Thoracic aorta (tissue), 2 donors: ENCODE measurements at places on chromosomes 5 and 9. TPM values are rescaled to one million over a fixed set of nuclear protein-coding genes. Genes with fewer than 3 reads are reported as not detected.

DNA sequence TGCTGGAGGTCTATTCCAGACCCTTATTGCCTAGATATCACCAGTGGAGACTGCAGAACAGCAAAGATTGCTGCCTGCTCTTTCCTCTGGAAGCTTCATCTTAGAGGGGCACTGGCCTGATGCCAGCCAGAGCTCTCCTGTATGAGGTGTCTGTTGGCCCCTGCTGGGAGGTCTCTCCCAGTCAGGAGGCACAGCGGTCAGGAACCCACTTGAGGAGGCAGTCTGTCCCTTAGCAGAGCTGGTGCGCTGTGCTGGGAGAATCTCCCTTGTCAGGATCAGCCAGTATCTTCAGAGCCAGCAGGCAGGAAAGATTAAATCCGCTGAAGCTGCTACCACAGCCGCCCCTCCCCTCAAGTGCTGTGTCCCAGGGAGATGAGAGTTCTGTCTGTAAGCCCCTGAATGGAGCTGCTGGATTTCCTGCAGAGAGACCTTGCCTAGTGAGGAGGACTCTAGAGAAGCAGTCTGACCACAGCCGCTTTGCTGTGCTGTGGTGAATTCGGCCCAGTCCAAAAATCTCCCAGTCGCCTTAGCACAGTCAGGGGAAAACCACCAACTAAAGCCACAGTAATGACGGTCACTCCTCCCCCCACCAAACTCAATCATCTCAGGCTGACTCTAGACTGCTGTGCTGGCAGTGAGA, 124.1 kb downstream of the JAKMIP2 start:
- DNase-seq = no peak
- H3K27me3 ChIP-seq = no peaks in the 10 kb centered on the region
- H3K27ac ChIP-seq = no peak overlapping the region

DNA sequence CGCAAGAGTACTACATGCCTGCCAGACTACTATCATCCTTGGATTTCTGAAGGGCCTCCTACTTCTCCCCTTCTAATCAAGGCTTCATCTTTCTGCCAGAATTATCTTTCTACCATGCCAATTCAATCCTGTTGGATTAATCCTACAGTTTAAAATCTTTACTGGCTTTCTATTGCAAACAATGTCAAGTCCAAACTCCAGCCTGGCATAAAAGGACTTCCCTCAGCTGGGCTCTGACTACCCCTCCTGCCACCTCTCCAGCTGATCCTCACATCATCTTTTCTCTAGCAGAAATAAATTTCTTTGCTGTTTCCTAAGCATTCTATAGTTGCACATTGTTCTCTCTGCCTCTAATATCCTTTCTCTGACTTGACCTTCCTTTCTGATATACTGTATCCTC, 119.7 kb upstream of the RAD23B start:
- H3K27me3 ChIP-seq = no peaks in the 10 kb centered on the region
- H3K4me3 ChIP-seq = no peak overlapping the region
- H3K36me3 ChIP-seq = no peaks in the 10 kb centered on the region
- no peaks in the 10 kb centered on the region for H3K4me1 ChIP-seq

DNA sequence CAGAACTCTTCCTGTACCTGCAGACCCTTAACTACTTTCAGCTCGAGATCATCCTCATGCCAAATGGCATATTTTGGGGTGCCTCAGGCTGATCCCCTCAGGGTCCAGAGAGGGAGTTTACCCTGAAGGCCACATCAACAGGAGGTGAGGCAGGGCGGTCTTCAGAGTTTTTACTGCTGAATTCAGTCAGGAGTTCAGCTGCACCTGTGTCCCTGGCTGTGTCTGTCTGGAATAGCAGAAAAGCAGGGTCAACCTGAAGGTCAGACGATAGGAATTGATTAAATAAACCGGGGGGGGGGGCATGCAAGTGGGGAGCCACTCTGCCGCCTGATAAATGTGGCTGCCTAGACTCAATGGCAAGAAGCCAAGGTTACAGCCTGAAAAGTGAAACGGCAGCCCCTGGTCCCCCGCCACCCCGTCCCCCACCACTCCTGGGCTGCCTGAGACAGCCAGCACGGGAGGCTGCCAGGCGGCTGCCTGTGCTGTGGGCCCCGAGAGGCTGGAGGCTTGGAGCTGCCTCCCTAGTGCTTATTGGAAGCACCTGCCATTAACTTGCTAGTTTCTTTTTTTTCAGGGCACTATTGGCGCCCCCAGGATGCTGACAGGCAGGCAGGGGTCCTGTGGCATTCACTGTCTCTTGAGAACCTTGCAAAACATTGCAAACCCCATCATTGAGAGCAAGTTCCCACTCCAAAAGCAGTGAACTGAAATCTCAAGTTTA, 182.7 kb upstream of the PPP1R26 start:
- DNase-seq = no peak
- H3K36me3 ChIP-seq = no peaks in the 10 kb centered on the region
- H3K4me1 ChIP-seq = no peaks in the 10 kb centered on the region
- H3K27ac ChIP-seq = no peak overlapping the region

- peaks cover 3% of the 10 kb centered on the region for H3K4me1 ChIP-seq
- no peak for DNase-seq
- H3K27me3 ChIP-seq = no peaks in the 10 kb centered on the region
- H3K4me3 ChIP-seq = no peak overlapping the region
- H3K27ac ChIP-seq = no peak overlapping the region
Observed at GRCh38 chr9:107707428-107707837, 217.9 kb upstream of the KLF4 start.

The AGXT2 gene
- total RNA-seq = not detected
